HepG2 (cell line): ENCODE measurements at places on chromosomes 1 and 21. TPM values are rescaled to one million over a fixed set of nuclear protein-coding genes. Genes with fewer than 3 reads are reported as not detected.

FAAH gene
- total RNA-seq, result 1.5 and 11.0 TPM in 2 replicates

CD5L gene
- not detected in 2 replicates for total RNA-seq

DNA sequence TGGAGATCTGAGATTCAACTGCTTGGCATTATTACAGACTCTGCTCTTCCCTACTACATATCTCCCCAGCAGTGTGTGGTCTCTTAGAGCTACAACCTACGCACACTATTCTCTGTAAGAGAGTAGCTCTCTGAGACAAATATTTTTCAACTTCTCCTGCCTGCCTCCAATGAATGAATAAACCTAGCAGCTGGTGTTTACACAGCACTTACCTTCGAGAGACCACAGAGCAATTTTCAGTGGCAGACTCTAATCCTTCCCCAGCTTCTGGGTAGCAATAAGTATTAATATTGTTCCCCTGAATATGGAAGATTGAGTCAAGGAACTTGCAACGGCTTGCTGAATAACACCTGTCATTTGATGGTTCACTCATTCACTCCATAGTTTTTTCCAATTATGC is 350.9 kb upstream of the SPAG17 start:
- DNase-seq, result no peak

DNA sequence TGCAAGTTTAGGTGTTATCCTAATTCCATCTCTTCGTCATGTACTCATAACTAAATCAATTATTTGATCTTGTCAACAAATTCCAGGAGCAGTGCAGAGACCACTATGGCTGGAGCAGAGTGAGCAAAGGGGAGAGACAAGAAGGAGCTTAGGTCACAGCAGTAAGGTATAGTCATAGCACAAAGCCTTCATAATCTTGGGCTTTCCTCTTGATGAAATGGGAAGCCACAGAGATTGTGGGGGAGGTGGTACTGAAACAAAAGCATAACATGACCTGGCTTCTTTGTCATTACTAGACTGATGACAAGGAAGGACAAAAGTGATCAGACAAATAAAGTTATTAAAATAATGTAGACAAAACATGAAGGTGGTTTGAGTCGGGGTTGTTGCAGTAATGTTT is 60.1 kb upstream of the PTGS2 start:
- DNase-seq, result no peak

DNA sequence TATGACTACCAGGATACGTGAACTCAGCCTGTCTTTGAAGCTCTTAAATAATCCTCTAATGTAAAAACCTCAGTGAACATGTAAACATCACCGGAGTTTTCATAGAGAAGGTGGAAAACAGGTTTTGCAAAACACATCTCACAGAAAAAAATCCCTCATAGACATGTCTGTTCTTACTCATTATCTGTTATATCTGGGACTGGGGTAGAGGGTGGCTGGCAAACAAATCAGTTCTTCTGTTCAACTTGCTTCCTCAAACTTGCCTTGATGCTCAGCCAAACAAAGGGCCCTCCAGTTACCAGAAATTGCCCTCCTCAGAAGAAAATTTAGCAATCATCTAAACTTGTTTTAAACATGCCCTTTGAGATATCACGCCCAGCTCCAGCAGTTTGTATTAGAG is 66.1 kb upstream of the CXADR start:
- DNase-seq, result no peak
